Transverse colon (tissue), 4 donors: ENCODE measurements at places on chromosomes 16 and 17. TPM values are rescaled to one million over a fixed set of nuclear protein-coding genes. Genes with fewer than 3 reads are reported as not detected.

The CES3 gene
- total RNA-seq, result 255 TPM

- H3K4me3 ChIP-seq, result no peak overlapping the region
- H3K27ac ChIP-seq, result no peak overlapping the region
- DNase-seq, result no peak
- no peaks in the 10 kb centered on the region for H3K4me1 ChIP-seq
- no peaks in the 10 kb centered on the region for H3K27me3 ChIP-seq
These were observed 67.7 kb upstream of the BCO1 start for GRCh38 chr16:81170824-81171223.

DNA sequence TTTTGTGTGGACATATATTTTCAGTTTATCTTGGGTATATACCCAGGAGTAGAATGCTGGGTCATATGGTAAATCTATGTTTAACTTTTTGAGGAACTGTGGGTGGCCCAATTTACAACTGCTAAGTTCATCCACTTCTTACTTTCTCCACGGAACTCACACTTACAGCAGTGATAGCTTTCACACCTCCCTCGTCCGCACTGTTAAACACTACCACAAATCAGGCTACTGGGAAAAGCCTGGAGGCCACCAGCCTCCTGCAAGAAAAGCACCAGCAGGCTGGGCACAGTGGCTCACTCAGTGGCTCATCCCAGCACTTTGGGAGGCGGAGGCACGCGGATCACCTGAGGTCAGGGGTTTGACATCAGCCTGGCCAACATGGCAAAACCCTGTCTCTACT is 14.7 kb upstream of the ZG16 start:
- H3K27ac ChIP-seq, result no peak overlapping the region
- no peak for DNase-seq
- no peaks in the 10 kb centered on the region for H3K4me1 ChIP-seq
- H3K4me3 ChIP-seq, result no peak overlapping the region

The NEK8 gene
- 7.0 TPM for total RNA-seq

DNA sequence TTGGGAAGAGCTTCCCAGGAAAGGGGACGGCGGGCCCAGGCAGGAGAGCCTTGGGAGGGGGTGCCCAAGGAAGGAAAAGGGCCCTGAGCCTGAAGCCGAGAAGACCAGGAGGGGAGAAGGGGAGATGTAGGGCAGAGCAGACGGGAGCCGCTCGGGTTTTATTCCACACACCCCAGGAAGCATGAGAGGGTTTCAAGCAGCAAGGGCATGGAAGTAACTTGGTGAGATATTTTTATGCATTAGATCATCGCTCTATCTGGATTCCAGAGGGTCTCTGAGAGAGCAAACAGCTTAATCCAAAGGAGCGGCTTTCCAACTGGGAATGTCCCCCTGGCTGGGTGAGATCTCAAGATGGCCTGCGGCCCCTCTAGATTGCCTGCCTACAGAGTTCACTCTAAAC is 171.0 kb downstream of the IRX3 start:
- no peak overlapping the region for H3K27ac ChIP-seq
- H3K36me3 ChIP-seq, result no peaks in the 10 kb centered on the region
- no peak overlapping the region for H3K4me3 ChIP-seq
- H3K4me1 ChIP-seq, result no peaks in the 10 kb centered on the region
